A172 (cell line): ENCODE measurements at places on chromosomes 2 and 18.
A peak's percentile ranks its signal among the peaks of the same experiment; 100 is the strongest.

DNA sequence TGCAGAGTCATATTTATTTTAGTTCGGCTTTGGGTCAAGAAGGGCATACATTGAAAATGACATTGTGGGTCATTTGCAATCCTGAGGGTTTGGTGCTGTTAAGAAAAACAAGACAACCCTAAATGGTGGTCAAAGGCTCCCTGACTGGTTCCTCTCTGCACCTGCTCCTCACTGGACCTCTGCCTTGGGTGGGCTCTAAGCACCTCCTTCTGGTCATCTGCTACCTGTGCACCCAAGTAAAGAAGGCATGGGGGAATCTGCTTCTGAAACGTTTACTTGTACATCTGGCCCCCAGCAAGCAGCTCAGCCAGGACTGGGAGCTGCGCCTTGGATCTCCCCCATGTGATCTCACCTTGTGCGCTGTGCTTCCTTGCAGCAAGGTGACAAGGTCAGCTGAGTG lies 55.2 kb upstream of the MAL start:
- no peak for DNase-seq

DNA sequence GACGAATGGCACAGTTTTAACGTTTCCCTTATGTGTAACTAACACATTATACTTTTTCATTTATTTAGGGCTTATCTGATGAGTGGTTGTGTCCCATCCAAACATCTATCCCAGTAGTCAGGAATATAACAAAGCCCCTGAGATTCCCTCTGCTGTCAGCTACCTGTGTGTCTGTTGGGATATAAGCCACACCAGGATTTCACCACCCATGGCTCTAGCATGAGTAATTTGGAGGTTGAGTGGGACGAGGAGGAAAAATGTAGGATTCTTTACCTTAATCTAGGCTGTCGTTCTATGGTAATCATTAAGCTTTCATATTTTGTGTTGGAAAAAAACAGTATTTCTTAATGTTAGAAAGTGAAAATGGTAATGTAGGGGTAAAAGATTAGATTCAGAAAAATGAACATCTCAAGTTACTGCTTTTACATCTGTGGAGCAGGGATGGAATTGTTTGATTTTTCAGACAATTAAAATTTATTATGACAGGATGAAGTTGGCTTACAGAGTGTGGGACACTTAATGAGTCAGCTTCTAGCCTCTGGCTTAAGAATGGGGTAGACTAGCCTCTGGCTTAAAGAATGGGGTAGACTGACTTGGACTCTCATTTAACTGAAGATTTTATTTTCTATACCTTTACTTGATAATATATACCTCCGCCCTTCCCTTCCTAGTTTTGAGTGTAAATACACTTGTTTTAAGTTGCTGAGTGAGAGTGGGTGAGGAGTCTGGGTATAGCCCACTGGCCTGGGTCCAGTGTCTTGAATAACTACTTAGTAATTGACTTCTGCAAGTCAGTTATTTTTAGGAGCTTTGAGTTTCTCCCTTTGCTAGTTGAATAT lies 88.5 kb upstream of the RANBP2 start:
- peak; percentile 44 for DNase-seq

DNA sequence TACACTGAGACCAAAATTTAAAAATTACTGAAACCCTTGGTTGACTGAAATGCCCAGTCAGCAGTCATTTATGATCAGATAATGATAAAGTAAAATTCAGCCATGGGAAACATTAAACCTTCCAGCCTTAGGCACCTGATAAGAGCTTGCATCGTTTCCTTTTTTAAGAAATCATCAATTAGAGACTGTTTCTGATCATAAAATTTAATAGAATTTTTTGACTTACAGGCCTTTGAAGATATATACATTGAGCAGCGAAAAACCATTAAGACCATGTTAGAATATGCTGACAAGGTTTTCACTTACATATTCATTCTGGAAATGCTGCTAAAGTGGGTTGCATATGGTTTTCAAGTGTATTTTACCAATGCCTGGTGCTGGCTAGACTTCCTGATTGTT lies 99.6 kb upstream of the CSRNP3 start:
- no peak for DNase-seq

- no peak for DNase-seq
Measured at GRCh38 chr2:191728750-191729624, 51.1 kb downstream of the NABP1 start.

- DNase-seq: no peak
Measured at GRCh38 chr2:155456222-155456621, 757.7 kb downstream of the KCNJ3 start.

GRCh38 chr2:172427990-172428831 lies 825 bp downstream of the ITGA6 start:
- no peak for DNase-seq

- DNase-seq: no peak
Measured at GRCh38 chr18:36031407-36031806, 36.0 kb downstream of the RPRD1A start.

GRCh38 chr2:74760875-74761630 lies 72.9 kb upstream of the HK2 start:
- no peak for DNase-seq

DNA sequence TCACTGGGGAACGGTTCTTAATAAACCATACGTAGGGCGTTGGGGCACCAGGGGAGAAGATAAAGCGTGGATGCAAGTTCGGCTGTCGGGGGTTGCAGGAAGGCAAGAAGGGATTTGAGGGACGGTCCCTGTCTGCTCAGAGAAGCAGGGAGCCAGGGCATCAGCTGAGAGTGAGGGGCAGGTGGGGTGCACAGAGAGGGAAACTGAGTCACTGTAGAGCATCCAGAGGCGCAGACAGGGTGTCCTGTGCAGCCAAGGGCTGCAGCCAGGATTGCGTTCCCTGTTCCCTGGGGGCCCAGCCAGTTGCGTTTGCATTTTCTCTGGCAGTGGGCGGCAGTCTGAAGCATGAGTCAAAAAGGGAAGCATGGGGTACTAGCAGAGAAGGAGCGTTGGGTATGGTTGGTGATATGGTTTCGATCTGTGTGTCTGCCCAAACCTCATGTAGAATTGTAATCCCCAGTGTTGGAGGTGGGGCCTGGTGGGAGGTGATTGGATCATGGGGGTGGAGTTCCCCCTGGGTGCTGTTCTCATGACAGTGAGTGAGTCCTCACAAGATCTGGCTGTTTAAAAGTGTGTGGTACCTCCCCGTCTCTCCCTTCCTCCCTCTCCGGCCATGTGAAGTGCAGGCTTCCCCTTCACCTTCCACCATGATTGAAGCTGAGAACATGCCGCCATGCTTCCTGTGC lies 202.9 kb downstream of the NDUFA10 start:
- DNase-seq: no peak

DNA sequence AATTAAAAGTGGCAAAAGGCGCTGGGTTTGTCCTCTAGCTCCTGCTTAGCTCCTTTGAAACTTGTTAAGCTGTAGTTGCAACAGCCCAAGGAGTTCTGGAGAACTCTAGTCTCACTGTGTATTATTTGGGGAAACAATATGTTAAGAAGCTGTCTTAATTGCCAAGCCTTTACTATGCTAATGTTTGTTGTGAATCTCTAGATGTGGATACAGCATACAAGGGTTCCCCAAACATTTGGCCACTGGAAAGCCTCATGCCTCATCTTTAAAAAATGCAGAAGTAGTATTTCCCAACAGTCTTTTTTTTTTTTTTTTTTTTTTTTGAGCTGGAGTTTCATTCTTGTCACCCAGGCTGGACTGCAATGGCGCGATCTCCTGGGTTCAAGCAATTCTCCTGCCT lies 236.7 kb downstream of the PRKCE start:
- no peak for DNase-seq
